ENCODE measurements at places on chromosomes 3 and 15. TPM values are rescaled to one million over a fixed set of nuclear protein-coding genes. Genes with fewer than 3 reads are reported as not detected.

The MUSTN1 gene
- total RNA-seq: not detected

The SOX14 gene
- not detected for total RNA-seq

The NRG4 gene
- not detected for total RNA-seq

The P2RY14 gene
- total RNA-seq: not detected

The LMOD3 gene
- not detected for total RNA-seq

The LRRIQ4 gene
- total RNA-seq: not detected

The PLSCR4 gene
- total RNA-seq: 0.26 TPM

The MUC20 gene
- total RNA-seq: 6.8 TPM

The LRCH3 gene
- total RNA-seq: 25.5 TPM

The MLF1 gene
- total RNA-seq: 5.5 TPM

The ZNF385D gene
- under 0.01 TPM for total RNA-seq

The KCNMB3 gene
- 0.38 TPM for total RNA-seq

The VGLL3 gene
- total RNA-seq: 1.1 TPM

The GRAMD2A gene
- total RNA-seq: 5.5 TPM

The CFAP100 gene
- not detected for total RNA-seq

The ZPLD1 gene
- total RNA-seq: 2.6 TPM

The CMTM6 gene
- total RNA-seq: 95.8 TPM

The FBXO40 gene
- total RNA-seq: not detected

The PLIN1 gene
- 0.51 TPM for total RNA-seq

The OR5K2 gene
- not detected for total RNA-seq

The PROS1 gene
- 4.2 TPM for total RNA-seq

The CD200 gene
- total RNA-seq: 0.13 TPM

The SLC15A2 gene
- total RNA-seq: 2.8 TPM

The GRAMD1C gene
- 1.1 TPM for total RNA-seq

The NR2F2 gene
- total RNA-seq: 1.4 TPM

The USP4 gene
- 28.5 TPM for total RNA-seq
